ENCODE measurements at places on chromosomes 4 and X. TPM values are rescaled to one million over a fixed set of nuclear protein-coding genes. Genes with fewer than 3 reads are reported as not detected.
A peak's percentile ranks its signal among the peaks of the same experiment; 100 is the strongest.

DNA sequence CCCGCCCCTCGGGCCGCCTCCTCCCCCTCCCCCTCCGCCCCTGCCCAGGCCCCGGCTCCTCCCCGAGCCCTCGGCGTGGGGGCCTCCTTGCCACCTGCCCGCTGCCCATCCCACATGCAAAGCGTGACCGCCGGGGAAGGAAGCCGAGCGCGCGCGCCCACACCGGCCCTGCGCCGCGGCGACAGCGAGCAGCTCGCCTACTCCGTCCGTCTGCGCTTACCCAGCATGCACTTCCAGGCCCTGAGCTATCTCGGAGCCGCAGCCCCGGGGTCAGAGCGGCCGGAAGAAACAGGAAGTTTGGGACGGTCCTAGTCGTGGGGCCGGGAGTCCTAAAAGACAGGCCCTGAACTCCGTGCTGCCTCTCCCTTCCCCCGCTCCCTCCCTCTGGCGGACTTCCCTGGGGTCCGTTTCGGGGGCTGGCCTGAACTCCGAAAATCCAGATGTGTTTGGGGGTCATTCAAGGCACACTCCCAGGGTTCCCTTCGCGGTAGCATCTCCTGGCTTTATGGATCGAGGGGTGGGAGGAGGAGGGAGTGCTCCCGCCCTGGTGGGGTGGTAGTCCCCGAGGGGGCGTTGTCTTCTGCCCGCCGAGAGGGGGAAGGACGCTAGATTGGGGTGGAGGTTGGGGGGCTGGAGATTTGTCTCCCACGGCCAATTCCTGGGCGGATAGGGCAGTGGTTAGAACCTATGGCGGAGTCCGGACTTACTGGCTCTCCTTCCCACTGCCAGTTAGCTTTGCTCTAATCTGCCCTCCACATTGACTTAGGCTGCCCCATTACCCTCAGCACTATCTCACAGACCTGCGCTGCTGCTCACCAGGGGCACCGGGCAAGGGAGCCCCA lies 25.0 kb upstream of the BCORL1 start:
- DNase-seq = peak; percentile 51

DNA sequence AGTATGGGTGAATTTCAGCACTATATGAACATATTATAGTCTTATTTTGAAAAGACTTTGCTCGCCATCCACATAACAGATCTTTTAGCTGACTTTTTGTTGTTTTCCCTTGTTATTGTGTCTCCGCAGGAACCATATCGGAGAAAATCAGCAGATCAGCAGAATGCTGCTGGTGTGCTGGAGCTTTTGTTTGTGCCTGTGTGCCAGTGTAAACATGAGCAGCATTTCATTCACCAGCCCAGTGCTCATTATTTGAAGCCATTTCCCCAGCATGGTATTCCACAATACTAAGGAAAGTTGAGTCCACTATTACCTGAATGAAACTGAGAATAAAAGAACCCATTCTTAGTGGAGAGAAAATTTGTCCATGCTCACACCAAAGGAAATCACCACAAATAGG lies 261.8 kb upstream of the ARX start:
- DNase-seq = no peak

- no peak for DNase-seq
Observed at GRCh38 chrX:69089203-69089602, 76.0 kb downstream of the PJA1 start.

DNA sequence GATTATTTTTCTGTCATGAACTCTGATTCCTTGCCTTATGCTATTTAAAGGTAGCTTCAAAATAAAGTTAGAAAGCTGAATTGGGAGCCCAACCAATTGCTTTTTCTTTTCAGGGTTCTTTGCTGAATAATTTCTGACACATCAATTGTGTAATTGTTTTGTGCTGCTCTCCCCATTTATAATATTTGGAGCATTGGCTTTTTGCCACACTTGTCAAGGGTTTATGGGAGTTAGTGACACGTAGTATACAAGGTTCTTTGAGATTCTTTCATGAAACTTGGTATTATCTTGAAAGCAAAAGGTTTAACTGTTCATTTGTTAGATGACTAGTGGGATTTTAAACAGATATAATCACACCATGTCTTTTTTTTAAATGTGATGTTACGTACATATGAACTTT lies 80.9 kb downstream of the POLA1 start:
- DNase-seq = no peak

- no peak for DNase-seq
Observed at GRCh38 chr4:1623821-1624518, 60.1 kb downstream of the FAM53A start.

DNA sequence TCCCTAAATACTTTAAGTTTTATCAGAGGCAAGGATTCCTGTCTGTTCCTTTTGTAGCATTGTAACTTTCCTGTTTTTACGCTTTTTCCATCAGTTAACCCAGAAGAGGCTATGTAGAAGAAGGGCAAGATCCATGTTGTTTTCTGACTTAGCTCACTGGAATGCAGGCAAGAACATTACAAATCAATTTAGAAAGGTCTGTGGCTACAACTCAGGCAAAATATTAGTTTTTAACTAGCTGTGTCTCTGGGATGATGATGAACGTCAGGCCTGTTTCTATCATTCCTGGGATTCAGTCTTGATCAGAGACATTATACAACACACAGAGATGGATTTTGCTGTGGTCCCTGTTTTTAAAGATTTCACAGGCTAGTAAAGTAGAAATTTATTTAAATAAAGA lies 813.0 kb upstream of the POU3F4 start:
- no peak for DNase-seq

FGFBP2 gene
- total RNA-seq = not detected

Measured in Calu3 (cell line).